ENCODE measurements at places on chromosomes 11 and 22.
A peak's percentile ranks its signal among the peaks of the same experiment; 100 is the strongest.

GRCh38 chr11:30342736-30343166, 19.8 kb downstream of the ARL14EP start:
- no peak for DNase-seq

DNA sequence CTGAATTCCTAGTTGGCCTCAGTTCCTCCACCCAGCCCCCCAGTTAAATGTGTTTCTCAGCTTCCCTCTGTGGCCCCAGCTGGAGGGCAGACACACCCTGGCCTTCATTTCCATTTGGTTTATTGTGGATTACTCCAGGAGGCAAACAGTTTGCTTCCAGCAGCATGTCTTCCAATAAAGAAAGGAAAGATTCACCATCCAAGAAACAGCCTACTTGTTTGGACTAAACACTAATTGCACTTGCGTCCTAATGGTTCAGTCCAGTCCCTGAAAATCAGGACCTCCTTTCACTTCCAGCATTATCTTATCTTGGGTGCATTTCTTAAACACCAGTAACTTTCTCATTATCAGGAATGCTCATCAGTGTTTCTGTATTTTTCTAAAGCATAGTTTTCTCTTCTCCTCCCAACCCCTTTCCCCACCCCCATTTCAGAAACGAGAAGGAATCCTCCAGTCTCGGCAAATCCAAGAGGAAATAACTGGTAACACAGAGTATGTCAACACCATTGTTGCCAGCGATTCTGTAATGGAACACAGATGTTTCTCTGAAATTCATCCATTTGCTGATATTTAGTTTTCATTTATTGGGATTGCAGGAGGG, 130.9 kb downstream of the PARVA start:
- DNase-seq, result peak; percentile 29

GRCh38 chr22:17897858-17898257, 123.6 kb upstream of the BID start:
- no peak for DNase-seq

- DNase-seq, result no peak
Observed at GRCh38 chr11:20337526-20338154, 25.9 kb upstream of the HTATIP2 start.

GRCh38 chr11:37849706-37850105, 1251.7 kb upstream of the RAG2 start:
- DNase-seq, result no peak

- no peak for DNase-seq
Observed at GRCh38 chr11:43360361-43361032, 1.8 kb downstream of the TTC17 start.

- no peak for DNase-seq
Observed at GRCh38 chr11:88367310-88367709, 29.8 kb upstream of the CTSC start.

- no peak for DNase-seq
Observed at GRCh38 chr22:44031158-44031952, 7.3 kb downstream of the PARVB start.

GRCh38 chr11:104858882-104859775, 39.1 kb downstream of the CASP12 start:
- no peak for DNase-seq

GRCh38 chr22:19169002-19169946, 9.3 kb downstream of the SLC25A1 start:
- no peak for DNase-seq

GRCh38 chr22:47564158-47564450, 801.7 kb downstream of the TBC1D22A start:
- DNase-seq, result no peak

DNA sequence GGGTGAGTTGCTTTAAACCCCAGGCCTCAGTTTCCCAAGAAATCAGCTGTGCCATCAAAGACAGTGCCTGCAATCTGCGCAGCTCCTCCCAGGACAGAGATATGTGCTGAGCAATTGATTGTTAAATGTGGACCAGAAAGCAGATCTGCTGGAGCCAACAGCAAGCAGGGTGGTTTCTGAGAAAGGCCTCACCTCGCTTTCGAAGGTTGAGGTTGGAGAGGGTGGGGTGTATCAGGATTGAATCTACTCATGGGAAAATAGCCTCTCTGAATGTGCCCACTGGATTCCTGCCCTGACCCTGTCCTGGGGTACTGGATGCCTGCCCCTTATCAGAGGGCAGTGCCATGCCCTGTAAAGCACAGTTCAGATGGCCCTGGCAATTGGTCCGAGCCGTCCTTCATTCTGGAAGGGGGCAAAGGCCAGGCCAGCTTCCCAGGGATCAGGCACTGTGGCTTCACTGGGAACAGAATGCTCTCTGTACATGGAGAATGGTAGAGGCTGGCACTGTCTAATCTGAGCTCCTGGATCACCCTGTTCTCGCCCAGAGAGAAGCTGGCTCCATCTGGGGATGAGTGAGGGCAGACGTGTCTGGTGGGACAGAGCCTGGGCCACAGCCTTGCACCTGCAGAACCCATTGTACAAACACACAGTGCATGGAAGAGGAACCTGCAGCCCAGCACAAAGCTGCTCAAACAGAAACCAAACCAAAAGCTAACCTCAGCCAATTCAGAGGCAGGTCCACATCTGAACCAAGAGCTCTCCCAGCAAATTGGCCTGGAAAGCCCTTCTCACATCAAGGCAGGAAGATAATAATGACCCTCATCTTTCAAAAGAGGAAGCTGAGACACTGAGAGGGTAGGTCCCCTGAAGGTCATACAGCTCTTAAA, 15.2 kb downstream of the DHCR7 start:
- DNase-seq, result no peak

- no peak for DNase-seq
Observed at GRCh38 chr11:17714356-17714854, 5.0 kb upstream of the MYOD1 start.

- no peak for DNase-seq
Observed at GRCh38 chr11:76889411-76889975, 28.8 kb downstream of the ACER3 start.

DNA sequence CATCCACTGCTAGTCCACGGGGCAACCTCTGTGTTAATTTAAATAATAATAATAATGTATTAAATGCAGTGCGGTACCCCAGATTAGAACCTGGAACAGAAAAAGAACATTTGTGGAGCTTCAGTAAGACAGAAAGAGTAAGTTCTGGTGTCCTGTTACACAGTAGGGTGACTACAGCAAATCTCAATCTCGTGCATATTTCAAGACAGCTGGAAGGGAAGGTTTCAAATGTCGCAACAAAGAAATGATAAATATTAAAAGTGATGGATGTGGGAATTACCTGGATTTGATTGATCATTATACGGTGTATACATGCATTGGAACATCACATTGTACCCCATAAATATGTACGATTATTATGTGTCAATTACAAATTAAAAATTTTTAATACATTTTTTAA, 1.7 kb upstream of the RAC2 start:
- DNase-seq, result no peak

GRCh38 chr11:17568944-17569343, 21.9 kb downstream of the OTOG start:
- no peak for DNase-seq

DNA sequence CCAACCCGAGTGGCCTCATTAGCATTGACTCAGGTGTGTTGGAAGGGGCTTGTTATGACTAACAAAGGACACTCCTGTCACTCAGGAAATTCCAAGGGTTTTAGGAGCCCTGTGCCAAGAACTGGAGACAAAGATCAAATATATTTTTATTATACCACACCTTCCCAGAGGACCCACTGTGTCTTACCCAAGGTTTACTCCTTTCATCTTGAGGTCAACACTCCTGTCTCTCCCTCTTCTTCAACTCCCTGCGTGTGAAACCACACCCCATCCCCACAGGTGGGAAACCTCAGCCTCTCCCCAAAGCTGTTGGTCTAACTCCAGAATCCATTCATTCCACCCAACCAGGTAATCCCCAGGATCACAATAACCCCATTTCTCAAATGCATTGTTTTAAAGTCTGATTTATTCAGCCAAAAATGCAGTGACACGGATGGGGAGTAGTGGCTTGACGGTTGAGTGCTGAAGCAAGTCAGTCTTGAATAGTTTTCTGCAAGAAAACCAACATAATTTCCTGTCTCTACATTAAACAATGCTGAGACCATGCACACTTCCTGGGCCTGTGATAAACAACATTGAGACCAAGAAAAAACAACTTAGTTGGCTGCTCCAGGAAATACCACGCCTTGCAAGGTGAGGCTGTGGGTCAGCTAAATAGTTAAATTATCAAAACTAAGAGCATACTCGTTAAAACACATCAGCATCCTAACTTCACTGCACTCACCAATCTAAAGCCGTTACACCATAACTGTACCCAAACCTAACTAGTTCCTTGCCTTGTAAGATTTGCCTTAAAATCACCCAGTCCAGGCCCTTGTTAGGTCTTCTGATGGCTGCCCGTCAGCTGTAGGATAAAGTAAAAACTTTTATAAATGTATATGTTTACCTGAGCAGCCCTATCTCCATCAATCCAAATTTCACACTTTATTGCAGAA, 38.5 kb upstream of the SPON1 start:
- DNase-seq, result no peak

DNA sequence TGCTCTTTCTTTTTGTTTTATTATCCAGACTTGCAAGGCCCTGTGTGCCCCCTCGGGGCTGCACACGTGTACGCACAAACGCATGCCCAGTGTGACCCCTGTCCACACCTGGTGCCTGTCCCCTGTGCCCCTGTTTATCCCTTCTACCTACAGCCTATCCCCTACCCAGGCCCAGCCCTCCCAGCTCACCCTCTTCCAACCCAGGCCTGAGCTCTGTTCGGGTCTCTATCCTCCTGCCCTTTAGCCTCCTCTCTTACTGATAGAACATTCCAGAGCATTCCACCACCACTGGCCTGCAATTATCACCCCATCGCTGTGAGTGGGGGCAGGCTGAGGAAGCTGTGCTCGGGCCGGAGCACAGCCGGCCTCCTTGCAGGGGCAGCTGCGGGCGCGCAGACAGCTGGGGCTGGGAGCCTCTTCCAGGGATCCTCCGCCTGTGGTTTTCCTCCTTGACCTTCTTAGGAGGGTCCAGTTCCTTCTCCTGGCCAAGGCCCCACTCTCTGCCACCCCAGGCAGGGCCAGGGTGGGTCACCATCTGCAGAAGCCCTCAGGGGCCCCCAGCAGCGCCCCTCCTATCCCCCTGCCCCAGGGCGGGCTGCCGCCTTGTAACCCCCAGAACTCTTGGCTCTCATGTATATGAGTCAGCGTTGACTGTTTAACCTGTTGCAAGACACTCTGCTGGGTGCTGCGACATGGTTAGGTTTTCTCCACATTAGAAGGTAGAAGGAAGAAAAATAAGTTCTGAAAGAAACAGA, 41.8 kb upstream of the KCNQ1OT1 start:
- DNase-seq, result peak; percentile 85

GRCh38 chr22:36901411-36902142, 11.9 kb upstream of the CSF2RB start:
- DNase-seq, result no peak

DNA sequence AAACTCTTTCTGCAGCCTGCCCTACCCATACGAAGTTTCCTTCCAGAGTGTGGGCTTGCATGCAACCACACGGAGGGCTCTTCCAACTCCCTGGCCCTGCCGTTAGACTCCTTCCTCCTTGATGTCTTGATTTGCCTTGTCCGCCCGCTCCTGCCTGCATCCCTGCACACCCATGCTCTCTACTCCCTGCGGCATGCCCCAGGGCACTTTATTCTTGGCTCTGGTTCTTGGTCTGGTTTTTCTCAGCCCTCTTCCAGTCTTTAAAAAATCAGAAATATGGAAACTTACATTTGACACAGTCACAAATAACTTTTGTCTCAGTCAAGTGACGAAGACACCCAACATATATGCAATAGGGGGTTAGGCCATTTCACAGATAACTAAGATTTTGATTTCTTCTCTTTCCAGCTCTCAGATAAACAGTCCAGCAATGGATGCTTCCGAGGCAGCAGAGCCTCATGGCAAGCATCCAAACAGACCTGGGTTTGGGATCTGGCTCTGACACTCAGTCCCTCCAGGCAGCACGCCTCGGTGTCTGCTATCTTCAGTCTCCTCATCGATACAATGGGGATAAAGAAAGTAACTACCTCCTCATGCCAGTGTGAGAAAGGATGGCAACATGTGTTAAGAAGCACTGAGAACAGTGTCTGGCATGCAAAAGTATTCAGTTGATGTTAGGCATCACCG, 15.7 kb upstream of the OPCML start:
- DNase-seq, result no peak

DNA sequence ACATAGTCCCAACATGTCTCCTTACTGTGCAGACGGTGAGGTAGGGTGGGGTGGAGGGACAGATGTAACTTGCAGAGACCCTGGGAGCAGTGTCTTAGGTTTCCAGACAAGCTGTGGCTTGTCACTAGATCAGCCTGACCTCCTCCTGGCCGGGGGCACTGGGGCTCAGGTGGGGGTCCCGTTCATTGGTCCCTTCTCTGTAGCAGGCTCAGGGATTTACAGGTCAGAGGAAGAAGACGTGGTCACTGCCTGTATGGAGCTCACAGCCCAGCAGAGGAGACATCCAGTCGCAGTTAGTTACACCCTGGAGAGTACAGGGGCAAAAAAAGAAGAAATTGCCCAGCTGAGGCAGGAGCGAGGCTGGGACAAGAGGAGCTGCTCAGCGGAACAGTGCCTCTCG, 22.0 kb upstream of the TUB start:
- no peak for DNase-seq

DNA sequence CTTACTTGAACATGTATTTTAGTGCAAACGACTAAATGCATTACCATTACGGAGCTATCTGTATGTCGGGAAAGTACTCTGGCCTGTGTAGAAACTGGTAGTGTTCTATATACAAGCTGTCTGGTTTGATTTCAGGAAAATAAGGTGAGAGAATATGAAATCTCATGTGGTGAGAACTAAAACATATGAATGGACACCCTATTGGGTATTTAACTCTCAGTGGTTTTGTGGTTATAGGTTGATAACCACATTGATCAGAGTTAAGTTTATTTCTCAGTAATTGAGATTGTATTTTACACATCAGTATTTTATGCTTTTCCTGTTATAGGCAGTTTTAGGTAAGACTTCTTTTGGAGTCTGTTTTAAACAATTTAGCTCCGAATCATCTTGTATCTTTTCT, 10.4 kb downstream of the ANO5 start:
- no peak for DNase-seq

- DNase-seq, result no peak
Observed at GRCh38 chr22:45843986-45844385, 133.0 kb downstream of the WNT7B start.

DNA sequence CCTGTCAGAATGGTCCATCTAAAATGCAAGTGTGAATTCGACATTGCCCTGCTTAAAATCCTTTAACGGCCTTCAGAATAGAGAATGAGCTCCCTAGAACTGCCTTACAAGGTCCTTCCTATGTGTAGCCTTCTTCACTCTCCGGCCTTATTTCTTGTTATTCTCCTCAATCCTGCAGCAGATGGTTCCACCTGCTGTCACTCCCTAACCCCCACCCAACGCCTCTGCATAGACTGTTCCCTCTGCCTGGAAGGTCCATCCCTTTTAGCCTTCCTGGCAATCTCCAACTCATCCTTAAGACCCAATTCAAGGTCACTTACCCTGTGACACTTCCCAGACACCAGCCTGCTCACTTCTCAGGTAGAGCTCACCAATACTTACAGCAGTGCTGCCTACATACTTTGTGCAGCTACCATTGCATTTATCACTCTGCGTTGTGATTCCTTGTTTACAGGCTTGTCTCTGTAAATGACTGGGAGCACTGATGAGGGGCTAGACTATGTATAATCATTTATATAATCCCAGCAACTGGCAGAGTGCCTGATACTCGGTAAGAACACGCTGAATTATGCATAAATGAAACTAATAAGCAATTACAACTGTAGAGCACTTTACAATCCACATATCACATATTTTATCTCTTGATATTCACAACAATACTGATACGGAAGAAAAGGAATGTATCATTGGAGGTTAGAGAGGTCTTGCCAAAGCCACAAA, 58.9 kb downstream of the CLPB start:
- DNase-seq, result no peak
